Type B pancreatic cell (in vitro differentiated cells): ENCODE measurements at places on chromosomes 6 and 20. TPM values are rescaled to one million over a fixed set of nuclear protein-coding genes. Genes with fewer than 3 reads are reported as not detected.

F13A1 gene
- total RNA-seq: 0.24 and 0.48 TPM in 2 replicates

MCM8 gene
- total RNA-seq: 9.2 and 19.9 TPM in 2 replicates

KCNK5 gene
- total RNA-seq: 7.6 and 10.1 TPM in 2 replicates

TSPO2 gene
- total RNA-seq: not detected in 2 replicates

MYH7B gene
- 0.50 and 1.2 TPM in 2 replicates for total RNA-seq

GRCh38 chr20:1833728-1834726 lies 61.2 kb upstream of the SIRPA start:
- no peak for DNase-seq

- no peak for DNase-seq
These were observed 317.6 kb downstream of the TPBG start for GRCh38 chr6:82681119-82681714.

GRCh38 chr6:391559-392440 lies at the start of gene IRF4:
IRF4 (plus strand) TSS chr6:391752; CDS start chr6:393153, 1,401 bp downstream.
- no peak for DNase-seq

GRCh38 chr20:5885866-5886265 lies 64.5 kb downstream of the TRMT6 start:
- no peak for DNase-seq

- DNase-seq: no peak
These were observed 352.7 kb upstream of the CDH4 start for GRCh38 chr20:60899320-60899719.

GRCh38 chr6:40340957-40341356 lies 246.2 kb downstream of the LRFN2 start:
- DNase-seq: no peak

- DNase-seq: no peak
These were observed 230.6 kb upstream of the SUPT3H start for GRCh38 chr6:45608252-45608913.

DNA sequence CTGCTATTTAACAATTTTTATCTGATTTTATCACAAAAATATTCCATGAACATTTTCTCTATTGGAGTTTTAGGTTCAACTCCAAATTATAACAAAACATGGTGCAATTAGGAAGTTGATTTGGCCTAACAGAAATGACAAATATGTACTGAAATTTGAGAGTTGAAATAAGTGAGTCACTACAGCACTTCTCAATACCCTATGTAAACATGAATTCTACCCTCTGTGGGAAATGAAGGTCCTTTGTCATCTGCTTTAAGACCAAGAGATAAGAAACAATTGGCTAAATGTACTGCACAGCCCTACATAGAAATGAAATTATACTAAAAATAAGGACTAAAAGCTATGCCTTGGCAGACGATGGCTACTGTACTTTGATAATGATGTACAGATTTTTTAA lies 86.2 kb upstream of the BEND6 start:
- DNase-seq: no peak

DNA sequence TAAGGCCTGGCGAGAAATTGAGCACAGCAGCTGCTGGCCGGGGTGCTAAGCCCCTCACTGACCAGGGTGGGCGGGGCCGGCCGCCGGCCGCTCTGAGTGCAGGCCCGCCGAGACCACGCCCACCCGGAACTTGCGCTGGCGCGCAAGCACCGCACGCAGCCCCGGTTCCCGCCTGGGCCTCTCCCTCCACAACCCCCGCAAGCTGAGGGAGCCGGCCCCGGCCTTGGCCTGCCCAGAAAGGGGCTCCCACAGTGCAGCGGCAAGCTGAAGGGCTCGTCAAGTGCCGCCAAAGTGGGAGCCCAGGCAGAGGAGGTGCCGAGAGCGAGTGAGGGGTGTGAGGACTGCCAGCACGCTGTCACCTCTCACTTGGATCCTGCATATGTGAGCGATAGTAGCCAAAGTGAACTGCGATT lies 251.2 kb downstream of the GJA1 start:
- DNase-seq: no peak

DNA sequence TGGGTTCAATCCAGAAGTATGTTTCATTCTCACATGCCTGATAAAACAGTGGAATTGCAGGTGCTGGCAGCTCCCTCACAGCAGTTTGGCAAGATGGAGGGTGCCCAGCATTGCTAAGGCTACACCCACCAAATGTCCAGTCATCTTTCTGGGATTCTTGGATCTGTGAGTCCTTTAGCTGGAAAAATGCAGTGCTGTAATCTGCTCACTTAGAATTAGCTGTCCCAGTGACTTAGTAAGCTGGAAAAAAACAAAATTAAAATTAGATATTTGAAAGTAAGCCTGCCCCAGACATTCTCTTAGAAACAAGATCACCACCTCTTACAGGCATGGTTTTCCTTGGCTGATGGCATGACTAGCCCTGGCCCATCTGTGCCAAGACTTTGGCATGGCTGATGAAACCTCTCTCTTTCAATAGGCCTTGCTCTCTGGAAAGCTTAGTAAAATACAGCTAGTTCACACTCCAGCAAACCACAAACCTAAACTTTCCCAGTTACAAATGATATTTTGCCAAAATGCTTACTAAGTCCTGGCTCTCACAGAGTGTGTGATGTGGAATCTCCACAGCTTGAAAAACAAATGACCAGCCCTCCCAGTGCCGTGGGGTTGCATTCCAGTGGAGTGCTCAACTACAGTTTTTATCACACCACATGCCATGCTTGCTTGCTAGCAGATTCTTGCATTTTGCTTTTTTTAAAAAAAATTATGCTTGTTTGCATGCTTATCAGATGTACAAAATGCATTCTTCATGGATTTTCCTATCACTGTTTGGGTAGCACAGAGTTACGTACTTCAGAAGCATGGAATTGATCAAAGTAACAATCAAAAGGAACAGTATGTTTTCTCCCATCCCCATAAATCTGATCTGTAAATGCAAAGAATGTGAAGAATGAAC lies 261.5 kb downstream of the EYA4 start:
- no peak for DNase-seq

DNA sequence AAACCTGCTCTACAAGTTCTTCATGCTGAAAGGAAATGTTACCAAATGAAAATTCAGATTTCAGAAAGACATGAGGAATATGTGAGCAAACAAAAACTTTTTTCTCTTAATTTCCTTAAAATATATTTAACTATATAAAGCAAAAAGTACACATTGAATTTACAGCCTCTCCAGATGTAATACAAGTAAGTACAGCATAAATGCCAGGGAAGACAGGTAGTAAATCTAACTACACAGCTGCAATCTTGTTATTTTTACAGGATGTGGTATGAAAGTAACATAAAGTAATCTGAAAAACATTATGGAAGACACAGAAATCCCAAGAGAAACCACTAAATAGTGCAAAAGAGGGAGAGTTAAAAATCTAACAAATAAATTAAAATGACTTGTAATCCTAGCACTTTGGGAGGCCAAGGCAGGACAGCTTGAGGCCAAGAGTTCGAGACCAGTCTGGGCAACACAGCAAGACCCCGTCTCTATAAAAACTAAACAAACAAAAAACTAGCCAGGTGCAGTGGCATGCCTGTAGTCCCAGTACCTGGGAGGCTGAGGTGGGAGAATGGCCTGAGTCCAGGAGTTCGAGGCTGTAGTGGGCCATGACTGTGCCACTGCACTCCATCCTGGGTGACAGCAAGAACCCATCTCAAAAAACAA lies 50.7 kb downstream of the FAM8A1 start:
- DNase-seq: no peak
